ENCODE measurements at places on chromosomes 1 and 21. TPM values are rescaled to one million over a fixed set of nuclear protein-coding genes. Genes with fewer than 3 reads are reported as not detected.

PFDN2 gene
- 148 TPM for total RNA-seq

FAM151A gene
- total RNA-seq = not detected

LSM10 gene
- 81.0 TPM for total RNA-seq

TRAF3IP3 gene
- 196 TPM for total RNA-seq

ANXA9 gene
- 0.15 TPM for total RNA-seq
